ENCODE measurements at places on chromosomes 16 and 17.

DNA sequence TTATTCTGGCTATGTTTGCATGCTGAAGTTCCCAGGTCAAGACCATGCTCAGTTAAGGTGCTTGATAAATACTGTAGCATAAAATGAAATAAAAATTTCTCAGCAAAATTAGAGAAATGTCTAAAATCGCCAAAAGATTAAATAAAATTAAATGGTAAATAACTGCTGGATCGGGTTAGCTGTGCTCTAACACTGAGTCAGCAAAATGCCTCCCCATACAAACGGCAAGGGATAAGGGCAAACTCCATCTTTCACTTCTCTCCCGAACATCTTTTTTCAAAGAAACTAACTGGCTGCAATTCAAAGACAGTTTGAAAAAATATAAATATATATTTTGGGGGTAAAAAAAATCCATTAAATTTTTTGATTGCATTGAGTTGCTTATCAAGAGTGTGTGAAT lies 162.2 kb upstream of the ZFHX3 start:
- DNase-seq, result no peak

GRCh38 chr17:29613856-29614255 lies 8.9 kb downstream of the CORO6 start:
- DNase-seq, result no peak

GRCh38 chr16:26091511-26091910 lies 399.8 kb downstream of the HS3ST4 start:
- DNase-seq, result no peak

- no peak for DNase-seq
Observed at GRCh38 chr17:81722184-81723120, 10.4 kb downstream of the SLC25A10 start.

DNA sequence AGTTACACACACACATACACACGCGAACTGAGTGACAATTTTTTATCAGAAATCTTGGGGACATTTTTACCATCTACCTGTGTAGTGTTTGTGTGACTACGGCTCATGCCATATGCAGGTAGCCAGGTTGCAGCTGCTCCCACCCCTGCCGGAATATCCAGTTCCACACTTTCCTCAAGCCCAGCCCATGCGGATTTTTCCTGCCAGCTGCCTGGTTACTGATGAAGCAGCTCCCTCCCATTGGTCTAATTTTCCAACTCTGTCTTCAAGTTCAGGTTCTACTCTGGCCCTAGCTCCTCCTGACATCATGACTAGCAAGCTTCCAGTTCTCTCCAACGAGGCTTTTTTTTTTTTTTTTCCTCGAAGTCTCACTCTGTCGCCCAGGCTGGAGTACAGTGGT lies 4.8 kb downstream of the GSG1L2 start:
- no peak for DNase-seq

DNA sequence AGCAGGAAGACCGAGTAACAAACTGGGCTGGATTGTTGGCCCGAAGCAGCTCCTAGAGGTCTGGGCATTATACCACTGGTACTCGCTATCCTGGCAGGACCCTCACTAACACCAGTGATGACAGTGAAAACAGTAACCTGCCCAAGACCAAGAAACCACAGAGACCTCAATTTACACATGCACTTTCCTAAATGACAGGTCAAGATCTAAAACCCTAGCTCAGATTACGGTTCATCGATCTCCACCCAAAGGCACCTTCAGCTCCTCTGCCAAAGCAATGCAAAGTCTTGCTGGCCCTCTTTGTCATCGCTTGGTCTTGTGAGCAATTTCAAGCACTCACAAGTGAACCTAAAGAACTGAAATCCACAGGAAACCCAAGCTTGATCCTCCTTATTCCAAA lies 1.5 kb downstream of the PIP4K2B start:
- DNase-seq, result no peak

GRCh38 chr16:2924901-2925755 lies 13.4 kb downstream of the FLYWCH1 start:
- DNase-seq, result no peak

DNA sequence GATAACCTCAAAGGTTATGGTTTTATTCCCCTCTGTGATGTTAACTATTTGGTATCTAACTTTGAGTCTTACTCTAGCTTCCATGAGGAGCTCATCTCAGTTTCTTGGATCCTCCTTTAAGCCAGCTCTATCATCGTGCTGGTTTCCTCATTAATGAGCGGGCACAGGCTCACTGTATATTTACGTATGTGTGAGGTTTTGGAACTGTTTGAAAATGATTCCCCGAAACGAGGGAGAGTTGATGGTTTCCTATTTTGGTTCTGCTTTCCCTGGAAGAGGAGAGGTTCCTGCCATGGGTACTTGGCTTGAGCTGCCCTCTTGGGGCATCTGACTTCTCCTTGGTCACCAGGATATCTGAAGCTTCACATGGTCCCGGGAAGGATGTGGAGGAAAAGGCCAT lies 32.7 kb upstream of the PIK3R6 start:
- no peak for DNase-seq

GRCh38 chr16:89903908-89904515 lies 14.7 kb upstream of the MC1R start:
- no peak for DNase-seq

Measured in stimulated activated CD8-positive, alpha-beta memory T cell treated with anti-CD3 and anti-CD28 coated beads, Interleukin-15, amount 100 ng/mL, for 24 hours (primary cell).